ENCODE measurements at places on chromosomes 13 and 19. TPM values are rescaled to one million over a fixed set of nuclear protein-coding genes. Genes with fewer than 3 reads are reported as not detected.
A peak's percentile ranks its signal among the peaks of the same experiment; 100 is the strongest.

The ADGRE2 gene
- 3.1 TPM for total RNA-seq

The MAMSTR gene
- total RNA-seq = 0.89 TPM

DNA sequence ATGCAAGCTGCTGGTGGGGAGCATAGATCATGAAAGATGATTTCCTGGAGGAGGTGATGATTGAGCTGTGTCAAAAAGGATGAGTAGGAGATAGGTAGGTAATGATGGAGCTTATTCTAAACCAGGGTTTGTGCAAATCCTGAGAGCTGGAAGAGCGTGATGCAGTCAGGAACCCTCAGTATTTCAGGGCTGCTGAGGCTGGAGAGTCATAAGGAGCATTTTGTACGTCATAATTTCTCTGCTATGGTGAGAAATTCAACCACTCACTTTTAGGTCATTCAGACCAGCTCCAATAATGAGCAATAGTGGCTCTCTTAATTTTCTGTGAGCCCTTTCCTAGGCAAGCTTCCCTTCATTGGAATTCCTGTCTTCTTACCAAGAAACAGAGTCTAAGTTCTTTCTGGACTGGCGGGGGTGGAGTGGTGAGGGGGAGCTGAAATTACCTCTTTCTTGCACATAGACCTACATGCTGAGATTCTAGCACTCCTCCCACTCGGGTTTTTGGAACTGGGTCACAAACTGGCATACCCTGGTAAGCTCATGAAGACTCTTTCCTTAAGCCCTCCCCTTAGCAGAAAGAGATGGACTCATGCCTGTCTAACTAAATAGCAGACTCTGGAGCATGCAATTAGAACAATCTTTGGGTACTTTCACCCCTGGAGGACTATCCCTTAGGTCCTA lies 62.2 kb upstream of the MYCBP2 start:
- DNase-seq = no peak

- DNase-seq = peak; percentile 78
These were observed at the start of gene FFAR1 for GRCh38 chr19:35347171-35347929. FFAR1 (plus strand) TSS chr19:35347902; CDS start chr19:35351552, 3,650 bp downstream.

GRCh38 chr13:71290963-71291841 lies 575.8 kb downstream of the DACH1 start:
- peak; percentile 49 for DNase-seq

DNA sequence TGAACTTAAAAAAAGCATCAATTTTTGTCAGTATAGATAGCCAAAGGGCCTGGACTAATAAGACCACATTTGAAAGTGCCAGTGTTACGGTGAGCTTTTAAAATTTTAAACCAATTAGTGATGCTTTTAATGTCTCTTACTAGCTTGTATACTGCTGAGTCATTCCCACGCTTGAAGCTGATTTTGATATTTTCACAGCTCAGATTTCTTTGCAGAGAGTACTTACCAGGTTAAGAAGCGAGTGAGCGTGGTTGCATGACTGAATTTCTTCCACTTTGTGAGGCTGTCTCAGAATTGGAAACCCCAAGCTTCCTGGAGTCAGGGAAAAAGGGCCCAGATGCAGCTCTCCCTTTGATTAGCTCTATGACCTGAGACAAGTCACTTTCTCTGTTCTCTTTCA lies 74.5 kb upstream of the NBEA start:
- no peak for DNase-seq

DNA sequence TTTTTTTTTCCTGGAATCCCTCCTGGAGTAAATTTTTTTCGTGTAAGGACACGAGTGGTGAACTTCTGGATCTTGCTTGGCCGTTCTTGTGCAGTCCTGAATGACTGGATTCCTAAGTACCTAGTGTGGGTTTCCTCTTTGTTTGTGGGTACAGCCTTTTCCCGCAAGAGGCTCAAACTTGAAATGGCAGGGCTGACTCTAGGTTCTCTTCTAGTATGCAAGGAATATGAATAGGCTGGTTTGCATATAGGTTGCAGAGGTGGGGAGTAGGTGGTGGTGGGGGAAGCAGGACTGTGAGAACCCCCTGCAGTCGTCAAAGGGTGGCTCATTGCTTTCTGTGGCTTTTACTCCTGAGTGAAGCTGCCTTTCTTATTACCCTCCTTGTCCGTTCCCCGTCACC lies 13.6 kb downstream of the UBAC2 start:
- DNase-seq = peak; percentile 83

The RPS28 gene
- total RNA-seq = 2,605 TPM

- DNase-seq = no peak
These were observed 217.0 kb downstream of the SPRY2 start for GRCh38 chr13:80123945-80124344.

DNA sequence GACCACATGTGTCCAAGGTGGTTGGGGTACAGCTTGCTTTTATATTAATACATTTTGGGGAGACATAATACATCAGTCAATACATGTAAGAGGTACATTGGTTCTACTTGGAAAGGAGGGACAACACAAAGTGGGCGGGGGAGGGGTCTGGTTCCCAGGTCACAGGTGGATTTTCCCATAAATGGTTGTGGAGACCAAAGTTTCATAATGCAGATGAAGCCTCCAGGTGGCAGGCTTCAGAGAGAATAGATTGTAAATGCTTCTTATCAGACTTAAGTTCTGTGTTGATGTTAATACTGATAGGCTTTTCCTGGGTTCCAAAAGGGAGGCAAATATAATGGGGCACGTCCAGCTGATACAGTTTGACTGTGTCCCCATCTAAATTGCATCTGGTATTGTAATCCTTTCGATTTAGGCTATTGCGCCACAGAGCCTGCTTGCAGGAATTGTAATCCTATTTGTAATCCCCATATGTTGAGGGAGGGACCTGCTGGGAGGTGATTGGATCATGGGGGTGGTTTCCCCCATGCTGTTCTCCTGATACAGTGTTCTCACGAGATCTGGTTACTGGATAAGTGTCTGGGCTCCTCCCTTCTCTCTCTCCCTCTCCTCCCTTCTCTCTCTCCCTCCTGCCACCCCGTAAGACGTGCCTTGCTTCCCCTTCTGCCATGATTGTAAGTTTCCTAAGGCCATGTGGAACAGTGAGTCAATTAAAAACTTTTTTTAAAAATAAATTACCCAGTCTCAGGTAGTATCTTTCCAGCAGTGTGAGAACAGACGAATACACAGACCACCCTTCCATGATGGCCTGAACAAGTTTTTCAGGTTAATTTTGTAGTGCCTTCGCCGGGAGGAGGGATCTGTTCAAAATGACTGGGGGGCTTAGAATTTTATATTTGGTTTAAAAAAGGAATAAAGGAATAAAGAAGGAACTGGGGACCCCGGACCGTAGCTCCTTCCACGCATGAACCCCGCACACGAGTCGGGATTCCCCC lies 44.9 kb downstream of the ZNF823 start:
- DNase-seq = no peak

DNA sequence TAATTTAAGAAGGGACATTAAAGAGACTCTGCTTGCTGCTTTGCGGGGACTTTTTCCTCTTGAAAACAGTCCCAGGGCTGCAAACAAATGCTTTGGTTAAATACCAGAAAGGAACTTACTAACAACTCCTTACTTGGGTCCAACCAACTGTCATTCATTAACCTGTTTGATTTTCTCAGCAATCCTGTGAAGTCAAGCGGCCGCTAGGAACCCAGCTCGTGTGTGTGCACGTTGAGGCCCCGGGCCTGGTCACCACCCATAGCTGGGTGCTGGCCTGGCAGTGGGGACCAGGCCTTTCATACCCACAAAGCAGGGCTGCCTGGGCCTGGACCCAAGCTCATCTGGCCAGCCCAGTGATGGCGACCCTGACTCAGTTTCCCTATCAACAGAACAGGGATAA lies 50.7 kb downstream of the C1QTNF9 start:
- no peak for DNase-seq

DNA sequence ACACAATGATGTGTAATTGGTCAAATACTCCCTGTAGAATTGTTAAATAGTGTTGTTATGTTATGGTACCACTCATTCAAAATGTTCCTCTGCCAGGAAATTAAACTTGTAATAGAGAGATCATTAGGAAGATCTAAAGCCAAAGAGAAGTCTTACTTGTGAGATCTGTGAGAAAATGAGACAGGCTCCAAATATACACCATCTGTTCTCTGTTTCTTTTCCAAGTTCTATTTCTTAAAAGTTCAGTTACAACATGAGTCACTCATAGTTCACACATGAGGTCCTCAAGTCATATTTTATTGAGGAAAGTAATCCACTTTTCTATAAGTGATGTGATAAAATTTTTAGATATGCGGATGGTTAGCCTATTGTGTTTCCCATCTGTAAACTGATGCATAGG lies 1038.1 kb upstream of the PRR20A start:
- DNase-seq = no peak

The FUT2 gene
- not detected for total RNA-seq

GRCh38 chr13:94139393-94139995 lies 340.0 kb downstream of the DCT start:
- DNase-seq = no peak

The ELAVL3 gene
- total RNA-seq = 0.48 TPM

DNA sequence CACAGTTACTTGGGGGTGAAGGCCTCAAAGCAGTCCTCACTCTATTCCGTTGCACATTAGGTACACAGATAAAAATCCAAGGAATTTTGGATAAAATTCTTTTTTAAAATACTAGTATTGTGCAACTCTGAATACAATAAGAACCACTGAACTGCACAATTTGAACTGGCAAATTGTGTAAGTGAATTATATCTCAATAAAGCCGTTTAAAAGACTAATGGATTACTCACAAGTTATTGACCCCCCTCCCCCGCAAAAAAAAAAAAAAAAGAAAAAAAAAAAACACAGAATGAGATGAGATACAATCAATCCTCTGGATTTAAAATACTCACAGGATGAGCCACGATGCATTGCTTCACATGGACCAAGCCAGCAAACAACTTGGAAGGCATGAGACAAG lies 86.4 kb downstream of the CRYL1 start:
- no peak for DNase-seq

- no peak for DNase-seq
These were observed 43.1 kb upstream of the ANKRD10 start for GRCh38 chr13:110957931-110958330.

DNA sequence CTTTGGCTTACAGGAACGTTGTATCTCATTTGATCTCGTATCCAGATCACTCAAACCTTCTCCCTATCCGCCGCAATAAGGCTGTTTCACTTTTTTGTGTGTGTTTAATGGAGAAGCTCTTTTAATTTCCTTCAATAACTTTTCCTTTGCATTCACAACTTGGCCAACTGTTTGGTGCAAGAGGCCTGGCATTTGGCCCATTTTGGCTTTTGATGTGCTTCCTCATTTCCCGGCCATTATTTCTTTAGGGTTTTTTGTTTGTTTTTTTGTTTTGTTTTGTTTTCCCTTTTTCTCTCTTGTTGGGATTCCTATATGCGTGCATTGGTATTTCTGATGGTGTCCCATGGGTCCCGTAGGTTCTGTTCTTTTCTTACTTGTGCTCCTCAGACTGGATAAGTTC lies 6.1 kb upstream of the UPF3A start:
- DNase-seq = no peak

The NXNL1 gene
- not detected for total RNA-seq

The LGALS7 gene
- total RNA-seq = not detected

DNA sequence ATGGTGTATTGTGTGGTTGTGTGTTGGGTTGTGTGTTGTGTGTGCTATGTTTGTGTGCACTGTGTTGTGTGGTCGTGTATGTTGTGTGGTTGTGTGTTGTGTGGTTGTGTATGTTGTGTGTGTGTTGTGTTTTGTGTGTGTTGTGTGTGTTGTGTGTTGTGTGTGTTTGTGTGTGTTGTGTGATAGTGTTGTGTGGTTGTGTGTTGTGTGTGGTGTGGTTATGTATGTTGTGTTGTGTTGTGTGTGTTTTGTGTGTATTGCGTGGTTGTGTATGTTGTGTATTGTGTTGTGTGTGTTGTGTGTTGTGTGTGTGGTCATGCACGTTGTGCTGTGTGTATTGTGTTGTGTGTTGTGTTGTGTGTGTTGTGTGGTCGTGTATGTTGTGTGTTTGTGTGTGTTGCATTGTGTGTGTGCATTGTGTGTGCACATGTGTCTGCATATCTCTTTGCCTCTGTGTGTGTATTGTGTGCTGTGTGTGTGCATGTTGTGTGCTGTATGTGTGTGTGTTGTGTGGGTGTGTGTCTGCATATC lies 2.9 kb downstream of the C3 start:
- no peak for DNase-seq

DNA sequence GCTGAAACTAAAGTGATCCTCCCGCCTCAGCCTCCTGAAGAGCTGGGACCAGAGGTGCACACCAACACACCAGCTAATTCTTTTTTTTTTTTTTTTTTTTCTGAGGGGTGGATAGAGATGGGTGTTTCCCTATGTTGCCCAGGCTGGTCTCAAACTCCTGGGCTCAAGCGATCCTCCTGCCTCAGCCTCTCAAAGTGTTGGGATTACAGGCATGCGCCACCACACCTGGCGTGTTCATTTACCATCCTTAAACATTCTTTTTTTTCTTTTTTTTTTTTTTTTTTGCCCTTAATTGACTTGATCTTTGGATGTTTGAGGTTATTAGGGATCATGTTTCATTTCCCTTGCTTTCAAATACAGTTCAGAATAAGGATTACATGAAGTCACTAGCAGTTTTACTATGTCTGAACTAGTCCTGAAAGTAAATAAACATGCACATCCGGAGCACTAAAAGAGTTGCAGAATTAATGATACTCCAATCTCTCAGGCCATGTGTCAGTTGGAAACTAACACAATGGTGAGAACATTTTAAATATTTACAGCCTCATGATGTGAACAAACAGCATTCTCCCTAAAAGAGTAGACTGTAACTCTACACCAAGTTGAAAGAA lies 10.2 kb downstream of the UTP14C start:
- DNase-seq = no peak

DNA sequence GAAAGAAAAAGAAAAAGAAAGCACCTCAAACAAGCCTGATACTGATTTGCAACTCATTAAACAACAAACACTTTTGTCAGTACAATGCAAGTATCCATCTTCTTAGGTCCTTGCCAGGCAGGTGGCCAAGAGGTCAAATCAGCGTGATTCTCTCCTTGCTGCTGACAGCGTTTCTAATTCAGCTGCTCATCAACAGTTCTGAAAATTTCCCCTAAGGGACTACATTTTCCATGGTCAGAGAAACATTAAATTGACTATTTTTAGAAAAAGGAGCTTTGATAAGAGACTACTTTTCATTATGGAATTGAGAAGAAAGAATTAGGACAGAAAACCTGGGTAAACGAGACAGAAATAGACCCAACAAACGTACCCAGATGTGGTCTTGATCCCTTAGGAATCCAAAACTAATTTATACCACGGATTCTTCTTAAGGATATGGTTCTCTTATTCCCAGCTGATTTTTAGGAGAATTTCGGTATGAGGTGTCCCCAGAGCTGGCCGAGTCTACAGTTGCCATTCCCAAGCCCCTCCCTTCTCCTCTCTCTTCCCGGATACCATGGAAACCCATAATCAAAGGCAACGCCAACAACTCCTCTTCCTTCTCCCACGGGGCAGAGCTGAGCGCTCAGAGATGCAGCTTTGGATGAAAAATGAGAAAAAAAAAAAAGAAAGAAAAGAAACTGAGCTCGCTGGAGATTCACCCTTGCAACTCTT lies 29.5 kb upstream of the CEBPG start:
- no peak for DNase-seq

- peak; percentile 35 for DNase-seq
These were observed 46.4 kb upstream of the SHKBP1 start for GRCh38 chr19:40530091-40530901.

DNA sequence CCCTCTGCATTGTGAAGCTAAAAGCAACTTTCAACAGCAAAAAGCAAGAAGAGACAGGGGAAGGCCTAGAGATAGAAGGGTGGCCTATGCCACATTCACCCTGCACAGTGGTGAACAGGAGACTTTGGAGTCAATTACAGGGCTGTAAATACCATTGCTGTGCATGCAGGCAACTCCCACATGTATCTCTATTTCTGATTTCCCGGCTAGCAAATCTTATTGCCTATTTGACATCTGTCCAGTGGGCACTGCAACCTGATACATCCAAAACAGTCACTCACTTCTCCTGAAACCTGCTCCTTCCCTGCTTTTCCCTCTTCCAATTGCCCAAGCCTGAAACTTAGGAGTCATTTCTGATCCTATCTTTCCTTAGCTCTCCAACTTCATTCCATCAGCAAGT lies 13.4 kb downstream of the RUBCNL start:
- no peak for DNase-seq
